CD4-positive, alpha-beta memory T cell (primary cell): ENCODE measurements at places on chromosomes 16 and 17.

GRCh38 chr17:50144845-50145531, 5.5 kb downstream of the PPP1R9B start:
- DNase-seq, result no peak

DNA sequence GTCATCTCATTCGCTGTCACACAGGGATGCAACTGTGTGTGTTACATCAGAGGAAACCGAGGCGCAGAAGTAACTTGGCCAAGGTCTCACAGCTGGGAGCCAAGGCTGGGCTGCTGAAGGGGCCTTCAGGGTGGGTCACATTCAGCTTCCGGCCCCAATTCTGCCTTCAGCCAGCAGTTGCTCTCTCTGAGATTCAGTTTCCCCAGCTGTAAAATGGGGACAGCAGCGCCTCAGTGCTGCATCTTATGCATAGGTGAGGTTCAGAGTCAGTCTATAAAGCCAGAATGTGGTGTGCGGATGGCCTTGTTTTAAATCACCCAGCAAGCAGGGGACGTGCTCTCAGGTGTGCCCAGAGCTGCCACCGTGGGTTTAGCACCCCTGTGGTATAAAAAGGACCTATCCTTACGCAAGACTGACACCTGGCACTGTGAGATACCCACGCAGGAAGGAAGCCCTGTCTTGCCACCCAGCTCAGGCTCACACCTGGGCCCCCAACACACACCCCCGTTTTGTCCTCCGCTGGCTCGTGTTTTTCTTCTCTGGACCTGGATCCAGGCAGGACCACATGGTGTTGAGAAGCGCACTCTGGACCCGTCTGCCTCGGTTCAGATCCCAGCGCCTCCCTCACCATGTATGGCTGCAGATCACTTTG, 94.6 kb upstream of the GSE1 start:
- no peak for DNase-seq

DNA sequence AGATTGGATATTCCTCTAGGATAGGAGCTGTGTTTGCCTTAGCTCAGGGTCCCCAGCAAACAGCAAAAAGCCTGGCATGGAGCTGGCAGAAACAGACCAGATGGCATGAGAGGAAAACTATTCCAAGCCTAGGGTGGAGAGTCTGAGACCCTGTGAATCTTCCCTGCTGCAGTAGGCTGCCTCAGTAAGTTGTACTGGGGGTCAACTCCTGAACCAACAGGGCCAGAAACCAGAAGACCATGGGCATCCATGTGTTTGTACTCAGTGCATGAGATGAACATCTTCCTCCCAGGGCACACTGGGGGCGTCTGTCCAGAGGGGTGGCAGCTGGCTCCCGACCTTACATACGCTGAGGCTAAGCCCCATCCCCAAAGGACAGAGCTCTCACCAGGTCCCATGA, 214.4 kb downstream of the C16orf78 start:
- DNase-seq, result no peak

- DNase-seq, result no peak
Measured at GRCh38 chr16:27222249-27223225, 19.2 kb downstream of the KDM8 start.

DNA sequence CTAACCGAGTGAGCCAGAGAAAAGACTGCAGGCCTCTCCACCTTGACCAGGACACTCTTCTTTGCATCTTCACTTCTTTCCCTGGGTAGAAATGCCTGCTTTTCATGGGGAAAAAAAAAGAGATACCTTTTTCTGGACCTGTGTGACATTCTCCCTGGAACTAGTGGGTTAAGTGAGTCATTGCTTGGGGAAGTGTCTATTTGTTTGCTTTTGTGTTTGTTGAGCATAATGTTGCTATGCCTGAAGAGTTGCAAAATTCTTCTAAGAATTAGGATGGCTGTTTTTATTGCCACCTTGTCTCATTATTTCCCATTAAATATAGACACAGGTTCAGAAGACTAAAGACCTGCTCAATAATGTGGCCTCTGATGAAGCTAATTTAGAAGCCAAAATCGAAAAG, 18.8 kb downstream of the CLUAP1 start:
- no peak for DNase-seq

- no peak for DNase-seq
Measured at GRCh38 chr17:12034538-12034937, 13.9 kb downstream of the MAP2K4 start.

DNA sequence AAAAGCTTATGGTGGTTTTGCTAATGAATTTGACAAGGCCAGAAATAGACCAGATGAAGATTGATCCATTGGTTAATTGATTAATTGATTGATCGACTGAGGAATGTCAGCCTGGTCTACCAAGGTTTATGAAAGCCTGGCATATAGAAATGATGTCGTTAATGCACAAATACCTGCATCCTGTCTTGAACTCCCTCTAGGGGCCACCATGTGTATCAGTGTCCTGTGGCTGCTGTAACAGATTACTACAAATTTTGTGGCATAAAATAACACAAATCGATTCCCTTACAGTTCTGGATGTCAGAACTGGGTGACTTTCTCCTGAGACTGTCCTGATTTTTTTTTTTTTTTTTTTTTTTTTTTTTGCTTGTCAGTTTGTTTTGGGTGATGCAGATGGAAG, 553.2 kb downstream of the MAF start:
- DNase-seq, result peak; percentile 20

GRCh38 chr17:9890124-9890523, 14.9 kb downstream of the RCVRN start:
- DNase-seq, result no peak

DNA sequence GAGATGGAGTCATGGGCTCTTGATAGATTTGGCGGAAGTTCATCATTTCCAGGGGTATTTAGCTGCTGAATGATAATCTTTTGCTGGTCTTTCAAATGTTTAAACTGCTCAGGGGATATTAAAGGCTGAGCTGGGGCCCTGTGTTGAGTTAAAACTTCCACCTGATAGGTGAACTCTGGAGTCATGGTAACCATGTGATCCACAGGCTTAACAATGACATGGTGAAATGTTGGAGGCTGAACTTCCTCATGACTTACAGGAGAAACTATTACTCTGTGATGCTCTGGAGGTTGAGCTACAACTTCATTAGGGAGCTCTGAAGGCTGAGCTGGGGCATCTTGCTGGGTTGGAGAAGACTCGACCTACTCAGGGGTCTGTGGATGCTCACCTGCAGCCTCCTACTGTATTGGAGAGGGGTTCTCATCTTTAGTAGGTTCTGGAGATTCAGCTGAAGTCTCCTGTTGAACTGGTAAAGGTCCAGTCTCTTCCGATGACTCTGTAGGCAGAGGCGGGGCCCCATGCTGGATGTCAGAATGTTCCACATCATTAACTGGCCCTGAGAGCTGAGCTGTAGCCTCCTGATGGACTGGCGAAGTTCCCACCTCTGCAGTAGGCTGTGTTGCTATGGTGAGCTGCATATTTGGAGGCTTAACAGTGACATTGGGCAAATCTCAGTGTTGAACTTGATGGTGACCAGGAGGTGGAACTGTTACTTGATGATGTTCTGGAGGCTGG, 24.2 kb downstream of the RDM1 start:
- DNase-seq, result no peak

GRCh38 chr16:19879241-19879792, 5.3 kb downstream of the GPRC5B start:
- no peak for DNase-seq

DNA sequence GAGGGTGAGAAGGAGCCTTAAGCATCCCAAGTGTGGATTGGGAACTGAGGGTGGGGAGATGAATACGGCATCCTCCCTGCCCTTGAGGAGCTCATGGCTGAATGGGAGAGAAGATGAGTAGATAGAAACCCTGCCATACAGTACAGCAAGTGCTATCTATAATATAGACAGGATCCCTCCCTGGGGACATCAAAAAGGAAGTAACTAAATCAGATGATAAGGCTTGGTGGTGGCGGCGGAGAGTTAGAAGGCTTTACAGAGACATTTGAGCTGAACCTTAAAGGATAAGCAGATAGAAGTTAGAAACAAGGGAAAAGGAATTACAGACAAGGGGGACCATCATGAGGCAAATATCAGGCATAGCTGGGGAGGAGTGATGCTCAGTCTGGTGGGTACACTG, 67.5 kb upstream of the TMEM132E start:
- no peak for DNase-seq
